Pancreas (tissue), 10 donors: ENCODE measurements at places on chromosomes 12 and 14.

GRCh38 chr12:91055976-91056375, 1.8 kb downstream of the KERA start:
- DNase-seq = no peak

- no peak for DNase-seq
Observed at GRCh38 chr12:49549735-49550692, 11.2 kb downstream of the KCNH3 start.

DNA sequence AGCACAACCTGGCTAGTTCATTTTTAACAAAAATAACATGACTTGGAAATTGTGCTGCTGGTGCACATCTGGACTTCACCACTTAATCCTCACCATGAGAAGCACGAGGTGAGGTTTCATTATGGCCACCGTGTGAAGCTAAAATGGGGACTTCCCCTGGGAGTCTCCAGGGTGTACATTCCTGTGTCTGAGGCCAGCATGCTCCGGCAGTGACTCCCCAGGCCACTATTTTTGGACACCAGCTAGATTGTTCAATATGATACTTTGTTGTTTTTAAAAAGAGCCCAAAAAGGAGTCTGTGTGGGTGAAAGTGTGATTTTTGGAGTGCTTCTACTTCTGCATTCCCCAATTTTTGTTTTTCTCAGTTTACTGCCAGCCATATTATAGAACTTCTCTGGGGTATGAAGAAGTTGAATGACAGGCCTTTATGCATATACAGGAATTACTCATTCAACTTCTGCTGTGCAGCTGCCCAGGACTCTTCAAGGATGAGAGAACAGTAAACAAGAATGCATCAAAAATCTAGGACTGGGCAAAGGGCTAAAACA, 16.9 kb upstream of the AICDA start:
- no peak for DNase-seq

DNA sequence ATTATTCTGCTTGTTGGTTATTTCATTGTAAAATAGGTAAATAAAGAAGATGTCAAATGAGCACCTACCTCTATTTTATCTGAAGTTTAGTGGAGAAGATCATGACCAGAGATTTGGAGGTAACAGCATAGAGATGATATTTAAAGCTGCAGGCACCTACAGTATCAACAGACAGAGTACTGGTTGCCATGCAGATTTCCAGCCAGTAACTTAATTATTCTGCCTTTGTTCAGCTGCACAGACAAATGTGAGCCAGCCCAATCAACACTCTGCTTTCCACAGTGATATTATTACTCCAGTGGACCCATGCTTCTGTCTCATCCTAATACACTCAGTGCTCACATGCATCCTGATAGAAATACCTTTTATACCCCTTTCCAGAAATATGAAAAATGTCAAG, 348.5 kb upstream of the RGS6 start:
- no peak for DNase-seq

DNA sequence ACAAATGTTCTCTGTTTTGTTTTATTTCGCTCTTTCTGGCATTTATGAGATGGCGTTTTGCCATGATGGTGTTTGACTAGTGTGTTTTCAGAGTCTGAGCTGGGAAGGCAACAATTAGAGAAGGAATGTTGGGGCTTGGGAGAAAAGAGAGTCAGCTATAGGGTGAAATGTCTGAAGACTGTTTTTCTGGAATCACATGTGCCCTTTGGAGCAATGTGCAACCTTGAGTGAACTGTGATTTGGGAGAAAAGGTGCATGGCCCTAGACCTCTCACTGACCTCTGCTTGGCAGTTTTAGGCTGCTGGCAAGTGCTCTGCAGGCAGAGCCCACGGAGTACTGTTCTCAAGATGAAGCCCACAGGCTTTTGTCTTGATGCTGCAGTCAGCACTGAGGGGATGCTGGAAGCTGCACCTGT, 379.9 kb upstream of the PDE3A start:
- DNase-seq = no peak

DNA sequence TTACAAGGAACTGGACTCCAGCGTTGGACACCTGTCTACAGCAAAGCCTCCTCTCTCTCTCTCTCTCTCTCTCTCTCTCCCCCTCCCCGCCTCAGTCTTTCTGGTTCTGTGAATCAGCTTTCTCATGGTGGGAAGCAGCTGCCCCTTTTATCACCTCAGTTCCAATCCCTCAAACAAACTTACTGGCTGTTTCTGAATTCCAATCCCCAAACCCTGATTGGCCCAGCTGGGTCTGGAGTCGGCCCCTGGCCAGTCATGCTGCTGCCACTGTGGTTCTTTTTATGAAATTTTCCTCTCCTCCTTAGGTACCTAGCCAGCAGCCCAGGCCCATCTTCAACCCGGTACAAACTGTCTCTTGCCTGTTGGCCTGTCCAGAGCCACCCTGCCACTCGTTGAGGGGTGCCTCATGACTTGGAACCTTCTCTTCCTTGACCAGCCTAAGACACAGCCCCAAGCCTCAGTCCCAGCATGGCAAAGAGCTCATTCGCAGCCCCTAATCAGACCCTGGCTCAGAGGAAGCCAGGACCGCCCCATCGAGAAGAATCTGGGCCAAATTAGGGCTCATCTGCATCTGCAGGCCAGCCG, 9.4 kb upstream of the MORN3 start:
- DNase-seq = no peak

- DNase-seq = peak; percentile 71
Observed at GRCh38 chr12:54431911-54432814, 13.1 kb upstream of the ITGA5 start.

GRCh38 chr14:69904246-69904645, 25.0 kb downstream of the SMOC1 start:
- no peak for DNase-seq

DNA sequence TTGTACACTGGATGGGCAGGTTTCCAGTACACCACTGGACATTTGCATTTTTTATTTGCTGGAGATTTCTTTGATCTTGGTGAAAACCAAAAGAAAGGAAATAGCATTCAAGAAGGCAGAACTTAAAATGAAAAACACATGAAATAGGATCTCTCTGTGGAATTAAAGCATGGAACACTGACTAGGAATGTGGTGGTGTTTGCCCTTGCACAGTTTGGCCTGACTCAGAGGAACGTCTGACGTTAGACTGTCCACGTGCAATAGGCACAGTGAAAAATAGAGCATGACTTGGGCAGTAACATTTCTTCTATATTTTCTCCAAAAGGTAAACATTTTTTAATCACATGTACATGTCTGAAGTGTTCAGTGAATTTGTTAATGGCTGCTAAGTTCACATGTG, 474.1 kb upstream of the PRICKLE1 start:
- DNase-seq = no peak

DNA sequence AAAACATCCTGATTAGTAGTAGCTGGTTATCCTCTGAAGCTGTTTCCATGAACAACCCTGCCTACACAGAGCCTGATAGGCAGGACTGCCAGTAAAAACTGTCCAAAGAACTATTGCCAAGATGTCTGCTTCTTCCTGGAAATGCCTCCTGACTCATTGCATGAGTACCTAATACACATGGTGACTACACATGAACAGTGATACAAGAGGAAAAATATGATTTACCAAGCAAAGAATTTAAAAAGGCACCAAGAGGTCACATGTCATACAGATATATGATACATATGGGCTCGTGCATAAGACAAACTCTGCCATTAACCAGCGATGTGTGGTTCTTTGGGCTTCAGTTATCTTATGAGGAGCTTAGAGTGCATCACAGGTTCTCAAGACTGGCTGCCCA, 552.3 kb downstream of the SLC16A7 start:
- DNase-seq = no peak

DNA sequence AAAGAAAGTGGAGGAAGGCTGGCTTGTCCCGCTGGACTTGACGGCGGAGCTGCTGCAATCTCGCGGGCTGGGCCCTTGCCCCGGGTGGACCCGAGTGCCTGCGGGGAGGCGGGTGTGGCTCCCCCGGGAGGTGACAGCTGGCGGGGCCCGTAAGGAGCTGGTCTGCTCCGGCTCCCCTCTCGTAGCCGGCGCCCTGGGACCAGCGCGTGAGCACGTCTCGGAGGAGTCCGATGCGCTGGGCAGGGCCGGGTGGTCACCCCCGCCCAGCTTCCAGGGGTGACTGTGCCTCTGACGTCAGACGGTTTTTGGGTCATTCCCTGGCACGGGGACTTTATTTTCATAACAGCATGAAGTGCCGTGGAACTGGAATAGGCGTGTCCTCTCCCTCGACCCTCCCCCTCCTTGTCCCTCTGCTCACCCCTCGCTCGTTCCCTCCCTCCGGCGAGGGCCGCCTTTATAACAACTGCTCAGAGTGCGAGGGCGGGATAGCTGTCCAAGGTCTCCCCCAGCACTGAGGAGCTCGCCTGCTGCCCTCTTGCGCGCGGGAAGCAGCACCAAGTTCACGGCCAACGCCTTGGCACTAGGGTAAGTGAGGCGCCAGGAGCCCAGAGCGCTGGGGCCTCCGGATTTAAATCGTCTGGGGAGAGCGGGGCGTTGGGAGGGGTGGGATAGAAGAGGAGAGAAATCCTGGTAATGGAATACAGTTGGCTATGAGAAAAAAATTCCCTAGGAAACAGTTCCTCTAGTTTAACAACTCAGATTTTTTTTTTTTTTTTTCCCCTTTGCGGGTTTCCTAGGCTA, at the start of gene GPRC5A:
TSS of gene GPRC5A (plus strand) at position 483 of the 801 bp plus-strand sequence. CDS start 16,688 bp downstream, outside the sequence.
- DNase-seq = peak; percentile 86

GRCh38 chr12:49777800-49778748, 36.7 kb downstream of the TMBIM6 start:
- DNase-seq = peak; percentile 74

DNA sequence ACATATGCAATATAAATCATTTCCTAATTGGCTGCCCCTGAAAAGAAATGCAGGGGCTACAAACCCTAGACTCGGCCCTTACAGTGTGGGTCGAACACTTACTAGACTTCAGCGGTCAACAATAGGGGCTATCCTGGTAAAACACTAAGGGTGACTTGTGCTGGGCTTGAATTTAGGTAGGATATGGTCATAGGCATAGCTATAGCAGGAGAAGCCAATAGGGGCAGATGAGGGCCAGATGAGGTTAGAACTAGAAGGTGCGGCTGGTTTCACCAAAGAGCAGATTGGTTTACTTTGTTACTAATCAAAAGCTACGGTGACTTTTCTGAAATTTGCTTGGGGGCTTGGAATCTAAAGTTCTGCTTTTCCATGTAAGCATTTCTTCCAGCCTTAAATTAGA, 282.3 kb upstream of the DIO2 start:
- DNase-seq = no peak

DNA sequence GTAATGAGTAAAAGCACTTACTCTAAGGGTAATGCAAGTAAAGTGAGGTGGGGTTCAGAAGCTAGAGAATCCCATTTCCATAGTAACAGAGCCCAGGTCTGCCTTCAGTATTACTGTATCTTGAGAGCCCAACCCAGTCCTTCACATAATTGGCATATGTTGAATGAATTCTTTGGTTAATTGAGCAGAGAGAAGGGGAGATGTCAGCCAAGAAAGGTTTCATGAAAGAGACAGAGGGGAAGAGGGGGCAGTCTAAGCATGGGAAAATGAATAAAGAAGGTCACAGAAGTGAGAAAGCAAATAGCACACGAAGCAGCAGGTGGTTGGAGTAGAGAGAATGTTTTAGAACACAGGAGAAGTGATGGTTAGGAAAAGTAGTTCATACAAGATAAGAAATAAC, 371.1 kb downstream of the SEC23A start:
- no peak for DNase-seq

GRCh38 chr12:62657363-62657632, 190.7 kb downstream of the MON2 start:
- no peak for DNase-seq

GRCh38 chr12:128381946-128382345, 115.0 kb downstream of the TMEM132C start:
- DNase-seq = no peak

DNA sequence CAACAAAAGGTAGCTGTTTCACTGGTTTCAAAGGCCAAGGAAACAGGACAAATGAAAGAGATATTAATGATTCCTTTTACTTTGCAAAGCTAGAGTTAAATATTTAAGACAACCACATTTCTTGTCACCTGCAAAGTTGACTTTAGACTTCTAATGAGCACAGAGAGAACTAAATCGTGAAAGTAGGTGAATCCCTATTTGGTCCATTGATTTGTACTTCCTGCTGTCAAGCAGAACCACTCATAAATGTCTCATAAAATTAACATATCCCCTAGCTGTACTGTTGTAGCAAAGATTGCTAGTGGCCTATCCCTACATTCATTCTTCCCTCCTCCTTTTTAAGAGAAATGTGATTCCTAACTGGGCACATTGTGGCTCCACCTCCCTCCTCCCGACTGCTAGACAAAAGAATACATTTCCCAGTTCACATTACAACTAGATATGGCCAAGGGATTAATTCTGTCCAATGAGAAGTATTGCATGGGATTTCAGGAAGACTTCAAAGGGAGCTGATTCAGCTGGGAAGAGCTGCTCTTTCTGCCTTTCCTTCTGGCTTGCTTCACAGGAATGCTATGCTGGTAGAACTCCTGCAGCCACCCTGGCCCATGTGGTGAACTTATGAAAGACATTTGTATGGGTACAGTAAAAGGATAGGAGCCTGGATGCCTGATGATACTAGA, 227.5 kb upstream of the ABCD2 start:
- no peak for DNase-seq

- no peak for DNase-seq
Observed at GRCh38 chr12:40976546-40976945, 211.6 kb upstream of the PDZRN4 start.
